ENCODE measurements at places on chromosomes 1 and 21.

- DNase-seq: no peak
Measured at GRCh38 chr1:183636334-183636682, 725 bp upstream of the ARPC5 start.

DNA sequence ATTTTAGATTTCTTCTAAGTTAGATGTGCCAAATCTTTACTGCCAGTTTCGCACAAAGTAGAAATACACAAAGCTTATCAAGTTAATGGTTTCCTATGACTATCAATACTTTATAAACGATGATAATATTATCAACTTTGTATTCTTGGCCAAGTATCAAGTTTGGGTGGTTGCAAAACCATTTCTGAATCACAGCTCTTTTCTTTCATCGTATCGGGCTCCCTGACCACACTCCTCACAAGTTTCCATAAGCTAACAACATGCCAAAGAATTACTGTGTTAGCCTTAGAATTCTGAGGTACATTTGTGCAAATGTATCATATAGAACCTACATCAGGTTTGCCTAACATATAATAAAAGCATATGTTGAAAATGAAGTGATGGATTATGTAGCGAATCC lies 311.0 kb downstream of the KCTD3 start:
- DNase-seq: no peak

DNA sequence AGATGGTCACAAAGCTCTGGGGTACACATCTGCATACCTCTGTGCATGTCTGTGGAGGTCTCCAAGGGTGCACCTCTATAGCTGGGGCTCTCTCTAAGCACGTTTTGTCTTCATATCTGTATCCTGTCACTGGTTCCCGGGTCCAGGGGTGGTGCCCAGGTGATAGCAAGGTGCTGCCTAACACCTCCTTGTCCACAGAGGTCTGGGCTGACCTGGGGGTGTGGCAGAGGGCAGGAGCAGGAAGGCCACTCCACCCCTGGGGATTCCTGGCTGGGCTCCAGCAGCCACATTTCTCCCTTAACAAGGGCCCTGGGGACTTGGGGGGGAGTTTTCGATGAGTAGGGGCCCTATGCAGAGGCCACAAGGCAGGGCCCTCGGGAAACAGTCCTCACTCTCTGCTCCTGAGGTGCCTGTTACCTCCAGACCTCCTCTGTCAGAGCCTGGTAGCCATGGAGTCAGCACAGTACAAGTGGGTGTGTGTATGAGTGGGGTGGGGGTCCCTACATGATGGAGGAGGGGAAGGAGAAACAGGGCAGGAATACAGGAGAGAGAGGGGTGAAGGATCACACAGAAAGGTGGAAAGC lies 7.0 kb upstream of the CDCP2 start:
- DNase-seq: no peak

DNA sequence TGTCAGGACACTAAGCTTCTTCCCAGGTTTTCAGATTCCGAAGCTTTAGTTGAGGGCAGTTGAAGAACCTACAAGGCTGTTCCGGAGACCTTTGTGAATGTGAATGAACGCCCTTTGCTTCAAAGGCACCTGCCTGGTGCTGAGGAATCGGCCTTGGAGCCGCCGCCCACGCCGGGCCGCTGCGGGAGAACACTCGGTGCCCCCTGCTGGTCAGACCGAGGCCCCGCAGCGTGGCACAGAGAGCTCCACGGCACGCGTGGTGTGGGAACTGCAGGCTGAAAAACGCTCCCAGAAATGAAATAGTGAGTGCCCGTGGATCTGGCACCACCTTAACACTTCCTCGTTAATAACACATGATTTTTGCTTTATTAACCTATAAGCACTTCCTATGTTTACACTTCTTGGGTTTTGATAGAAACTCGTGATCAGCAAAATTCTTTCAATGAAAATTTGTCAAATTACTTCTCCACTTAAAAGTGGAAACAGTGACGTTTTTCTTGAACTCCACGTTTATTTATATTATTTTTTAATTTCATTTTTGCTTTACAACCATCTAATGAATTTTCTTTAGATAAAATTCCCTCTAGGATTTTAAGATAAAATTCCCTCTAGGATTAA lies 460.6 kb downstream of the DSCAM start:
- DNase-seq: no peak

GRCh38 chr1:212671342-212672031 lies 28.2 kb downstream of the BATF3 start:
- DNase-seq: peak; percentile 96

DNA sequence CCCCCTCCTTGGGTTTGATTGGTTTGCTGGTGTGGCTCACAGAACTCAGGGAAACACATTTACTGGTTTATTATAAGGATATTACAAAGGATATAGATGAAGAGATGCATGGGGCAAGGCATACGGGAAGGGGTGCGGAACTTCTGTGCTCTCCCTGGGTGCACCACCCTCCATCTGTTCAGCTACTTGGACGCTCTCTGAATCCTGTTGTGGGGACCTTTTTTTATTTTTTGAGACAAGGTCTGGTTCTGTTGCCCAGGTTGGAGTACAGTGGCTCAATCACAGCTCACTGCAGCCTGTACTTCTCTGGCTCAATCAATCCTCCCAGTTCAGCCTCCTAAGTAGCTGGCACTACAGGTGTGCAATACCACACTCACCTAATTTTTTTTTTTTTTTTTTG lies 7.4 kb downstream of the LURAP1 start:
- DNase-seq: no peak

DNA sequence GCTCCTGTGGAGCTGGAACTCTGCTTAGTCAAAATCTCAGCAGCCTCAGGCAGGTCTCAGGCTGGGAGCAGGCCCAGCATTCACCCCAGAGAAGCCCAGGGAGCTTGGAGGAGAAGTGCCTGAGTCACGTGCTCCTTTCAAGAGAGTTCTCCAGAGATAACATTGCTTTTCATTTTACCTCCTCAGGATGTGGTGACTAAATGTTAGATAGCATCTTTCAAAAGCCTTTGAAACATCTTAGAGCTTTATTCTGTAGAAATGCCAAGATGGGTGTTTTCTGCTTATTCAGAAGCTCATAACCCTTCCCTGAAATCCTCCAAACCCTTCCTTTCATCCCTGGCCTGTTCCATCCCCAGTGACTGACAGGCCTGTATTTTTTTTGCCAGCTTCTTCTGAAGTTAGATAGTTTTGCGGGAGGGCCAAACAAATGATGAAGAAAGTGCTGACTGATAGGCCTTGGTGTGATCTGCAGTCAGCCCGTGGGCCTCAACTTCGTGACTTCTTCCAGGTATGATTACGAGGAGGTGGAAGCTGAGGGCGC lies 58.0 kb downstream of the PGM1 start:
- no peak for DNase-seq

DNA sequence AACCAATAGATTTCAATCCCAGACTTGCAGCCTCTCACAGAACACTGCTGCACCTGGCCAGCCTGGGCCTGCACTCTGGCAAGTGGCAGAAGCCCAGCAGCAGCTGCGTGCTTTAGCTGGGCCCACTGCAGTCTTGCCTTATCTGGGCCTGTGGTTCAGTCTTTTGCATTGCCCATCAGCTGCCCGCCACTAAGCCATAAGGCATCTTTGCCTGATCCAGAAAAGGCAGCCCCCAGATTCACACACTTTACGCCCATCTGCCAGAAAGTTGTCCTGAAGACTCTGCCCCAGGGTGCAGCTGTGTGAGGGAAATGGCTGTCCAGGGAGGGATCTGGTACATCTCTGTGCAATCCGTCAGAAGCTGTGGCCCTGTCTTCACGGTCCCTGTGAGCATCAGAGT lies 217.0 kb downstream of the DNAH14 start:
- no peak for DNase-seq

DNA sequence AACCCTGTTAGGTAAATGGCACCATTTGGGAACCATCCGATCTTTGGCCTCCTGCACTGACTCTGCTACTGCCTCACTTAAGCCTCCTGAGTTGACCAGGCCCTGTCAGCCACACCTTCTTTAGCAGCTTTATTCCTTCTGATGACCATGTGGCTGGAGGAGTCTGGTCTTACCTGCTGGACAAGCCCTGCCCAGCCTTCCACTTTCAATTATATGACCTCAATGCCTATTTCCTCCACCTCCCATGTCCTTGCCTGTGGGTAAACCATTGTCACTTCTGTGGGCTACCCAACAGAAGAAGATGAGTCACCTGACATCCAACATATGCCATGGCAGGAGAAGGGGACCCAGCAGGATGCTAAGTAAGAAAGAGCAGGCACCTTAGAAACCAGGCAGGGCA lies 393.8 kb downstream of the NTNG1 start:
- no peak for DNase-seq

- DNase-seq: no peak
Measured at GRCh38 chr1:183191833-183192232, 5.8 kb downstream of the LAMC2 start.
